ENCODE measurements at places on chromosomes 4 and X.
A peak's percentile ranks its signal among the peaks of the same experiment; 100 is the strongest.

GRCh38 chr4:110104661-110105060 is 93.8 kb downstream of the ELOVL6 start:
- DNase-seq: no peak

GRCh38 chr4:66736606-66737005 is 808.7 kb downstream of the CENPC start:
- no peak for DNase-seq

- no peak for DNase-seq
Measured at GRCh38 chr4:30538794-30539193, 181.4 kb upstream of the PCDH7 start.

DNA sequence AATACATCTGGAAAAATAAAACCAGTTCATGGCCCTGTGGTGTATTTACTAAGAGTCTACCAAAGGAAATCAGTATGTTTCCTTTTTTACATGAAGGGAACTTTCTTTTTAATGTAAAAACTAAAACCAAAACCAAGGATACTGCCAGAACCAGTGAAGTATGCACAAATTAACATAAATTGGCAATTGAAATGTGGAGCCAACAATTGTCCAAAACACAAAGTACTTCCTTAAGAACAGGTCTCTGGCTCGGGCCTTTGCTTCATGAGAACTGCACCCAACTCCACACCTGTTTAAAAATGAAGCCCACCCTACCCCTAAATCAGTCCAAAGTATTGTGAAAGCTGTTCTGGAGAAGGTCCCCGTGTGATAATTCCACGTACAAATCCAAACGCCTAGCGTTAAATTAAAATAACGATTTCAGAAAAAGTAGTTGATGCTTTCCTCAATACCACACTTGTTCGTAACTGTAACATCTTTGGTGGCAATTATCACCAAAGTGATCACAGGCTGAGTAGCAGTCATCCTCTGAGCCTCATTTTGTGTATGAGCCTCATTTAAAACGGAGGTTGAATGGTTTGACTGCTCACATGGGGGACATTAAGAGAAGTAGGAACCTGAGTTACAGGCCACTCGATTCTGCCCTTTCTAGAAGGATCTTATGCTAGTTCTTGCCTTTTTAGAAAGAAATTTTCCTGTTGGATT is 93.0 kb downstream of the GEMIN8 start:
- DNase-seq: no peak

- peak; percentile 37 for DNase-seq
Measured at GRCh38 chr4:140151699-140152012, 2.3 kb downstream of the MAML3 start.

DNA sequence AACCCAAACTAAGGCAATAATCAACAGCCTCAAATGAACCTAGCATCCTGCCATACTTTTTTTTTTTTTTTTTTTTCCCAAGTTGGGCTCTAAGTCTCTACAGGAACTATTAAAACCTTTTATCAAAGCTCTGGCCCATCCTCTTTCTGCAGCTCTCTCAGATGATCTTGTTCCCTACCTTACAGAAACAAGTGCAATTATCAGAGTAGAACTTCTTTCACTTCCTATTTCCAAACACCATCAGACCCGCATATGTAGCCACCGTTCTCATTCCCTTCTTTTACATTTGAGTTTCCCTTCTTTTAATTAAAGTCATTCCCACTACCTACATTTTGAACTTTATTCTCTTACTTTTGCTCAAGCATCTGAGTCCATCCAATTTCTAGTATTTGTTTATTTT is 690.6 kb downstream of the DMD start:
- DNase-seq: no peak

DNA sequence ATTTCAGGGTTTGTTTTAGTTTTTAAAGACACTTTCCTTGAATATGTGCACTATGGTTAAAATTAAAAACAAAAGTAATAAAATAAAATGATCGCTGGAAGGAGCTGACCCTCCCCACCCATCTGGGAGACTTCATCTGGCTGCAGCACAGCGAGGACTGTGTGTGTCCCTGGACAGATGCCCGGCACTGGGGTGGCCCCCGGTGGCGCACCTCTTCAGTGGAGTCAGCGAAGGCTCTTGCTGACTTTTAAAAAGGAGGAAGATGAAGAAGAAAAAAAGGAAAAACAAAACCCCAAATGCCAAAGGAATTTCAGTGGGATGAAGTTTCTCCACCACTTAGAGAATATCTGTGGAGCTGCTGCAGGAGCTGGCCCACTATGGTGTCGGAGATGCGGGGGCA is 5.4 kb upstream of the ADGRG4 start:
- no peak for DNase-seq

DNA sequence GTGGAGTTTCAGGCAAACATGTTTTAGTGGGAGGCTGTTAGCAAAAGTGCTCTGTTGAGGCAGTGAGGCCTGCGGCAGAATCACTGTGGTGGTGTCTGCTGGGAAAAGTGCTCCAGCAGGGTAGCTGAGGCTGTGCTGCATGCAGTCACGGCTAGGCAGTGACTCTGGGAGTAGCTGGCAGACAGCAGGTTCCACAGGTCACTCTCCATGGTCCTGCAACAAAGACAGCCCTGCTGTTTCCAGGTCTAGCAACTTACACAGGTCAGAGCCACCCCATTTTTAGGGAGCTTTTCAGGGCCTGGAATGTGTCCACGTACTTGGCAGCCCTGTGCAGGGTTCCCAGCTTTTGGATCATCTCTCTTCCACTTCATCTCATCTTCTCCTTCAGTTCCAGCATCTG is 184.3 kb downstream of the NAA11 start:
- DNase-seq: no peak

DNA sequence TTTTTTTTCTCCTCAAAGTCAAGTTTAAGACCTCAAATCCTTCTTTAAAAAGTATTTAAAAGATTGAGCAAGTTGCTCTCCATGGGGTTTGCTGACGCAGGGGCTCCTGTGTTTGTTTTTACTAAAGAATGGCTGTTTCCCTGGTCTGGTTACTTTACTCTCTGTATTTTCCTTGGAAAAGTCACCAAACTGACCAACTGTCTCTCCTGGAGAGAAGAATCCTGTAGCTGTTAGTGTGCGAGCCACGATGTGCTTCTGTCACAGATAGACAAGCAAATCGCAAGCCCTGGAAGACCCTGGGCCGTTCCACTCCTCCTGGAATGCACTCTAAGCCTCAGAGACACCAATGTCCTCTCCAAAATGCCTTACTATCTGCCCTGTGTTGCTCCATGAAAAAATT is 212.1 kb downstream of the CHIC2 start:
- no peak for DNase-seq

GRCh38 chrX:122622795-122623194 is 561.3 kb upstream of the GRIA3 start:
- no peak for DNase-seq

GRCh38 chrX:11261260-11261659 is 32.0 kb upstream of the AMELX start:
- no peak for DNase-seq

DNA sequence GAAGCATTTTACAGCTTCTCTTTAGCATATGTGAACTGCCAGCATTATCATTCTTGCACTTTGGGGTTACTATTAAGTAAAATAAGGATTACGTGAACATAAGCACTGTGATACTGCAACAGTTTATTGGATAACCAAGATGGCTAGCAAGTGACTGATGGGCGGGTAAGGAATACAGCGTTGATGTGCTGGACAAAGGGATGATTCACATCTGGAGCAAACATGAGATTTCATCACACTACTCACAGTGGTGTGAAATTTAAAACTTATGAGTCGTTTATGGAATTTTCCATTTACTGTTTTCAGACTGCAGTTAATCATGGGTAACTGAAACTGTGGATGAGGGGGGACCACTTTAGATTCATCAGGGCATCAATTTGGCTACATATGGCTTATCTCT is 16.0 kb downstream of the NBDY start:
- DNase-seq: no peak

Measured in stimulated activated CD8-positive, alpha-beta memory T cell treated with anti-CD3 and anti-CD28 coated beads, Interleukin-2, amount 100 ng/mL, for 1 hour (primary cell).